Urinary bladder (tissue), 4 donors: ENCODE measurements at places on chromosomes 13 and 19. TPM values are rescaled to one million over a fixed set of nuclear protein-coding genes. Genes with fewer than 3 reads are reported as not detected.

DNA sequence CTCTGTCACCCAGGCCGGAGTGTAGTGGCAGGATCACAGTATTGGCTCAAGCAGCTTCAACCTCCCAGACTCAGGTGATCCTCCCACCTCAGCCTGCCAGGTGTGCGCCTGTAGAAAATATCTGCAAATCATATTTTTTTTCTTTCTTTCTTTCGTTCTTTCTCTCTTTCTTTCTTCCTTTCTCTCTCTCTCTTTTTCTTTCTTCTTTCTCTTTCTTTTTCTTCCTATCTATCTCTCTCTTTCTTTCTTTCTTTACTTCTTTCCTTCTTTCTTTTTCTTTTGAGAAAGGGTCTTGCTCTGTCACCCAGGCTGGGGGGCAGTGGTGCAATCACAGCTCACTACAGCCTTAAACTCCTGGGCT, 16.3 kb upstream of the IGSF23 start:
- DNase-seq = no peak

- DNase-seq = no peak
Observed at GRCh38 chr19:656751-657559, 6.1 kb downstream of the RNF126 start.

- DNase-seq = no peak
Observed at GRCh38 chr19:48393559-48394330, at the start of gene GRIN2D. Gene GRIN2D, plus strand, starts transcription at chr19:48393668. Its CDS starts 4,725 bp downstream, at chr19:48398393.

DNA sequence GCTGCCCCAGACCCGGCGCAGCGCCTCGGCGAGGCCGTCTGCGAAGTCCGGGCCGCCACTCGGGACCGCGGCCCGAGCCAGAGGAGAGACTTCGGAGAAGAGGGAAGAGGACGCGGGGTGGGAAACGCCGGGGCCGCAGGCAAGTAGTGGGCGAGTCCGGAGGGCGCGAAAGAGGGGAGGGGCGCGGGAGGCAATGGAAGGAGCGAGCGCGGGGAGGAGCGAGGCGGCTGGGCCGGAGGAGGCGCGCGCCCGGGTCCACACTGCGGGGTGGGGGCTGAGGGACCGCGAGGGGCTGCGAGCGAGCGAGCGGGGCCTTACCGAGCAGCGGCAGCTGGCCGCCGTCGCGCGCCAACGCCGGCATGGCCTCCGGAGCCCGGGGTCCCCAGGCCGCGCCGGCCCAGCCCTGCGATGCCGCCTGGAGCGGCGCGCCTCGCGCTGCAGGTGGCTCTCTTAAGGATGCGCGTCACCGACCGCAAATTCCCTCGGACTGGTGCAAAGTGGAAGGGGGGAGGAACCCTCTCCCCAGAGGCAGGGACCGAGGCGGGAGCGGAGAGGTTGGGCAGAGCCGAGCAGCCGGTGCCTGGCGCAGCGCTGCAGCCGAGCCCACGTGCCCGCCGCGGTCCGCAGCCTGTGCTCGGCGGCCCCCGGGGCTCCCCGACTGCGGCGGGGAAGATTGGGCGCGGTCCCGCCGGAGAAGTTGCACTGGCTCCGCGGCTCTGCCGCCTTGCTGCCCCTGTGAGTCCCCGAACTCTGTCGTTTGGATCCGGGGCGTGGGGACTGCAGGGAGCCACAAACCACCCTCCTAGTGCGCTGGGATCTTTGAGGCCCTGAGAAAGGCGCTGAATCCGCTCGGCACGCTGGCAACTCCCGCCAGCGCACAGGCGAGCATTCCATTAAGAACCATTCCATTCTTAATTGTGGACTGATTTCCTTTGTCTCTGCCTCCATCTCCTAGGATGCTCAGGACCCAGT, at the start of gene FLT3:
FLT3 (minus strand) TSS at position 427 of the 972 bp plus-strand sequence; CDS start at position 361, 66 bp downstream.
- DNase-seq = no peak

GRCh38 chr19:20431826-20432225, 133.8 kb downstream of the ZNF737 start:
- no peak for DNase-seq

GRCh38 chr19:51944798-51945552, 17.7 kb downstream of the ZNF613 start:
- DNase-seq = no peak

GRCh38 chr19:18130523-18131242, 22.3 kb upstream of the PIK3R2 start:
- no peak for DNase-seq

DNA sequence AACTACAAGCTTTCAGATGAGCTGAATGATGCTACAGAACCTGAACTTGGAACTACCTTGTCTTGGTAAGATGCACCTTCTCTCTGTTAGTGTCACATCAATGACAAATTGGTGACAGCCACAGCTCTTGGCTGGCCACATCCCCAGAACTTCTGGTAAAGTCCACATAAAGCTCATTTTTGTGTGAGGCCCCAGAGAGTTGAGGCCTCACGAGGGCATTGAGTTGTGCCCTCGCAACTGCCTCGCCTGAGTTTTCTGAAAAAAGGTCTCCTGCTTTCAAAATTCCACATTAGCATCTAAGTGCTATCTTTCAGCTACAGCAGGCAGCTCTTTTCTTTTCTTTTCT, 42.6 kb downstream of the MRPL57 start:
- DNase-seq = no peak

PRR12 gene
- 20.3 TPM for polyA plus RNA-seq

GRCh38 chr13:40629678-40630384, 36.6 kb downstream of the FOXO1 start:
- DNase-seq = no peak

DNA sequence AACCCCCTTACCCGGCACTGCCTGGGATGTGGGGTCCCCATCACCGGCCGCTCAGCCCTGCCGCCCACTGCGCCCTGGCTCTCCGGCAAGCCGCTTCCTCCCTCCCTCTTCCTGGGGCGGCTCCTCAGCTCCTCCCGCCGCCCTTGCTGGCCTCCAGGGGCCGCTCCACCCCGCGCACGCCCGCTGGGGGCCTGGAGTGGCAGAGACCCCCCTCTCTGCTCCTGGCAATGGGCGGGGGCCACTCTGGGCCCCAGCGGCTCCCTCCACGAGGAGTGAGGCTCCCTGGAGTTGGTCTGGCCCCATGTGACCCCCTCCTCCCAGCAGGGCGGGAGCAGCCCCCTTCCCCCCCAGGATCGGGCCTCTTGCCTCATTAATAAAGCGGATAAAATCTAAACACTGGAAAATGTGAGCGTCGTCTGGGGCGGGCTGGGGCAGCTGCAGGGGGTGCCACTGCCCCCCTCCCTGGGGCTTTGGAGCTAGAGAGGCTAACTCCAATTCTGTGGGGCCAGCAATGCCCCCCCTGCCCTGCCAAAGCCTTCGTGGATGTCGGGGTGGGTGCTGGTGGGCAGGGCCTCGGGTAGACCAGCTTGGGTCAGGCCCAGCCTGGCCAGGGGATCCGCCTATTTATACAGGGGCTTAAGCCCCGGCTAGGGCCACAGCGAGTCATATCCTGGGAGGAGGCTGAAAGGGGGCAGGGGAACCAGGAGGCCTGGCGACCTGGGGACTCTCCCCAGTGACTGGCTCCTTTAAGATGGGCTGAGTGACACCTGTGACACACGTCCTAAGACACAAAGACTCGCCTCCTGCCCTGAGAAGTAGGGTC, at the start of gene PTGER1:
PTGER1 (minus strand) TSS at position 104 of the 823 bp plus-strand sequence. CDS start 1,034 bp downstream, outside the sequence.
- no peak for DNase-seq

NKPD1 gene
- 0.37 TPM for polyA plus RNA-seq

- no peak for DNase-seq
Observed at GRCh38 chr13:114264886-114265611, 16.4 kb upstream of the UPF3A start.

ANKRD24 gene
- polyA plus RNA-seq = 0.72 TPM

GRCh38 chr13:31133621-31134020, 28.1 kb downstream of the HSPH1 start:
- no peak for DNase-seq
